Activated CD4-positive, alpha-beta memory T cell treated with anti-CD3 and anti-CD28 coated beads, Interleukin-2, amount 10 ng/mL, durations not matched to agents 7 days and 5 days (primary cell): ENCODE measurements at places on chromosomes 1 and 21.

- DNase-seq: no peak
These were observed 9.7 kb downstream of the KIF14 start for GRCh38 chr1:200610846-200611245.

DNA sequence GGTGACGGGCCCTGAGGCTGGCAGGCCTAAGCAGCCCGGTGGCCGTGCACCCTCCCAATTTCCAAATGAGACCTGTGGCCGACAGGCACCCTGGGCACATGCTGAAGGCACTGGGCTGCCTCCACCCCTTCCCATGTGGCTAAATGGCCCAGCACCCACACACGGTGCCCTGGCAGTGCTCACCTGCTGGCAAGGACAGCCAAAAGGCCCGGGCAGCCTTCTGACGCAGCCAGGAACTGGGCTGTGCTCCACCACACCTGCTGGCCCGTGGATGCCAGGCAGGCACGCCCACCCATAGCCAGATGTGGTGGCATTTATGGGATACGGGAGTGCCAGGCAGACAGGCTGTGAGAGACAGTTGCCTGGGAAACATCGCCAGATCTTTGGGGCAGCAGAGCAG, 4.0 kb upstream of the FAAP20 start:
- no peak for DNase-seq

GRCh38 chr1:207950750-207951149, 39.8 kb upstream of the CD34 start:
- no peak for DNase-seq

GRCh38 chr1:3283849-3284248, 170.6 kb upstream of the ARHGEF16 start:
- DNase-seq: no peak

DNA sequence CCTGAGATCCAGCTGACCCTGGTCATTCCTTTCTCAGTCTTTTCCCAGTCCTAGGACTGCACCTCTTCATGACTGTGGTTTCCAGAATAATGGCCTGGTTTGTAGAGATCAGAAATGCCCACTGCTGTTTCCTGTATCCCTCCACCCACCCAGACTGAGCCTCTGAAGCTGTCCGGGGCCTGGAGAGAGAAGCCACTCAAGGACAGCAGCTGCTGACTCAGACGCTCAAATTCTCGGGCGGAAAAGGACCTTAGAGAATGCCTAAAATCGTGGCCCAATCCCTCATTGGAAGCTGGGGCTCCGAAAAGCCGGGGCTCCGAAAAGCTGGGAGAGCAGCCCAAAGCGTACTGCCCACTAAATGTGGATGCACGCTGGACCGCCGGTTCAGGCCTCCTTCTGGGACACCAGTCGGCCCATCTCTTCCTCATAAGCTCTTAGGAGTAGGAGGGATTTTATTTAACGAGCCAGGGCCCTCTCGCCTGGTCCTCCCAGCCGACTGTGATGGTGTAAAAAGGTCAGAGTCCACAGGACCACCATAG, 7.8 kb upstream of the GPR61 start:
- DNase-seq: no peak

GRCh38 chr1:62717483-62717882, 29.3 kb upstream of the DOCK7 start:
- DNase-seq: no peak

DNA sequence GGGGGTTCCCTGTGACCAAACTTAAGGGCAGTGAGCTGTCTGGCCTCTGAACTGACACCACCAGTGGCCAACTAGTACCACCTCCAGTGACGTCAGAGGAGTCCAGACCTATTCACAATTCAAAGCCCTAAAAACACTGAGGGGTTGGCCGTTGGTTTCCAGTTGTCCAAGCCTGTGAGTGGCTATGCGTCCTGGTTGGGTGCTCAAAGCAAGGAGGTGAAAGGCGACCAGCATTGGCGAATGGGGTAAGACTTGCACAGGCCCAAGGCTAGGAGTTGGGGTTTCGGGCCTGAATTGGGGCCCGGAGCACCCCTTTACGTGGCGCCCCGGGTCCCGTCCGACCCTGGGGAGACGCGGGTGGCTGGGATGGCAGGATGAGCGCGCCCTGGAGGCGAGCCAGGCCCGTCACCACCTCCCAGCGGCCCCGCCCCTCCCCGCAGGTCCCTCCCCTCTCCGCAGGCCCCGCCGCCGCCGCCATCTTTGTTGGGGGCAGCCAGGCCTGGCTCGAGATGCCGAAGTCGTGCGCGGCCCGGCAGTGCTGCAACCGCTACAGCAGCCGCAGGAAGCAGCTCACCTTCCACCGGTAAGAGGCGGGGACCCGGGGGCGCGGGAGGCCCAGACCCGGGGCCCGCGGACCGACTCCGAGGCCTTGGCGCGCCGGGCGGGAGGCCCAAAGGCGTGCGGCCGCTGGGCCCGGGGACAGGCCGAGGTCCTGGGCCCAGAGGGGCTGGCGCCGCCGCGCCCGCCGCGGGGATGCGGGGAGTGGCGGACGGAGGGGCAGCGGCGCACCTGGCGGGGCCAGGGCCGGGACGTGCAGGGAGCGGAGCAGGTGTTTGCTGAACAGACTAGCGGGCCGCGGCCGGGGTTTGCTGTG, at the start of gene THAP3:
Gene THAP3, plus strand, starts transcription at position 159 of the 874 bp plus-strand sequence. Its CDS starts 351 bp downstream, at position 510.
- peak; percentile 90 for DNase-seq
